ENCODE measurements at places on chromosomes 3 and 15. TPM values are rescaled to one million over a fixed set of nuclear protein-coding genes. Genes with fewer than 3 reads are reported as not detected.

The SEMA6D gene
- total RNA-seq, result 15.8 TPM

- H3K27ac ChIP-seq, result no peak overlapping the region
- peaks cover 20% of the 10 kb centered on the region for H3K36me3 ChIP-seq
- H3K4me3 ChIP-seq, result no peak overlapping the region
These were observed 55.5 kb downstream of the NBEAL2 start for GRCh38 chr3:47034868-47035489.

GRCh38 chr3:177928172-177928873 lies 607.9 kb upstream of the KCNMB2 start:
- no peaks in the 10 kb centered on the region for H3K27me3 ChIP-seq
- no peaks in the 10 kb centered on the region for H3K36me3 ChIP-seq
- DNase-seq, result no peak
- no peaks in the 10 kb centered on the region for H3K4me1 ChIP-seq
- no peak overlapping the region for H3K27ac ChIP-seq

DNA sequence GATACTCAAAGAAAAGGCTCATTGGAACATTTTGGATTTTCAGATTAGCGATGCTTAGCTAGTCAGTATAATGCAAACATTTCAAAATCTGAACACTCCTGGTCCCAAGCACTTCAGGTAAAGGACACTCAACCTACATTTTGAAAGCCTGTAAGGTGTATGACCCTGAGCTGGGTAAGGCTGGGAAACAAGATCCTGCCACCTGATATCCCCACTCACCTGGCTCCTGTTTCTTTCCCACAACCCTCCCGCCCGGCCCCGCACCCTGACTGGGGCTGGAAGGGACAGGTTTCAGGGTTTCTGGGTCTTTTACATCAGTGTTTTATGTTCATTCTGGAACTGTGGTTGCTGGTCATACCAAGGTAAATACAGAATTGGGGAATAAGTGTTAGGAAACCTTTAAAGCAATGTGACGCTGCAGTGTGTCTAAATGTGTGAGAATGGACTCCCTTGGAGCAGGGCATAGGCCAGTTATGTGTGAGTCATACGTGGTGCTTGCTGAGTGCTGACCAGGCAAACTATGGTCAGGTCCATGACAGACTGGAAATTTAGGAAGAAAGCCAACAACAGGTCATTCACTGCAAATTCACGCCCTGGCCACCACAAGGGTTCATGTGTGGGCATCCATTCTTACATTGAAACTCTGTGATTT lies 22.9 kb downstream of the CTXND1 start:
- DNase-seq, result no peak
- H3K27ac ChIP-seq, result no peak overlapping the region
- H3K27me3 ChIP-seq, result no peaks in the 10 kb centered on the region
- H3K4me1 ChIP-seq, result no peaks in the 10 kb centered on the region
- no peak overlapping the region for H3K4me3 ChIP-seq
- no peaks in the 10 kb centered on the region for H3K36me3 ChIP-seq

The LMAN1L gene
- not detected for total RNA-seq

The GRK7 gene
- total RNA-seq, result not detected

DNA sequence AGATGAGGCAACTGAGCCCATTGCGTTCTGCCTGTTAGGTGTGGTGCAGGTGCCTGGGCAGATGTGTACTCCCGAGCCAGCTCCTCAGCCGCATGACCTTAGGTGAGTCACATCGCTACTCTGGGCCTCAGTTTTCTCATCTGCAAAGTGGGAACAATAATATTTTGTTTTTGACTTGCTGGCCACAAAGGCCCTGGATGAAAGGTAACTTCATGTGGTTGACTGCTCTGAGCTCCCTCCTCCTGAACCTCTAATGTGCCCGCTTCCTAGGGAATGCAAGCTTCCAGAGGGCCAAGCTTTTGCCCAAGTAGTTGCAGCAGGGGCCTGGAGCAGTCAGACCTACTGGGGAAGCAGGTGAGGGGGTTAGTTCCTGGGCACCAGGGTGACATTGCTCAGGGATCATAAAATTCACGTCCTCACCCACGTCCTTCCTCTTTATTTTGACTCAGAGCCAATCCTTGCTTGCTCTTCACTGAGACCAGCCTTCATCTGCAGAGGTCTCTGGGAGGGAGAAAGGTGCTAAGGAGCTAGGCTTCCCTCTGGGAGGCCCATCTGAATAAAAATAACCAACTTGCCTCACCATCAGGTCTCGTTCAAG lies 149.0 kb upstream of the TLE3 start:
- no peak for DNase-seq
- H3K27ac ChIP-seq, result no peak overlapping the region
- H3K36me3 ChIP-seq, result no peaks in the 10 kb centered on the region
- H3K4me1 ChIP-seq, result no peaks in the 10 kb centered on the region
- H3K4me3 ChIP-seq, result no peak overlapping the region

DNA sequence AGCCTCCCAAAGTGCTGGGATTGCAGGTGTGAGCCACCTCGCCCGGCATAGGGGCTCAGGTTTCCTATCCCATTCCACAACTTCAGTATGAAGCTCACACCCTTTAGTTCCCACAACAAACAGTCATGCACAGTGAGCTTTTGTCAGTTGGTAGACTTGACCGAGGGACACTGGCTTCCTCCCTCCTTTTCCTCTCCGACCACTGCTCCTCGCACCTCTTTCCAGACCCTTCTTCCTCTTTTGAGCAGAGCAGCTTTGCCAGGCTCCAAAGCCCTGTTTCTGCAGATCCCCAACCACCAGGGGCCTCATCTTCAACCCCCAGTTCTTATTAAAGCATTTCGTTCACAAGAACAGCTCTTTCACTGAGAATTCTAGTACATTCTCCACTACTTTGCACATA lies 12.7 kb upstream of the CILP start:
- no peaks in the 10 kb centered on the region for H3K36me3 ChIP-seq
- no peak for DNase-seq
- H3K27me3 ChIP-seq, result no peaks in the 10 kb centered on the region
- H3K4me1 ChIP-seq, result 0 out of 2 replicates have a peak, but pooled peaks cover 2% of the 10 kb centered on the region
- no peak overlapping the region for H3K27ac ChIP-seq
- no peak overlapping the region for H3K4me3 ChIP-seq

DNA sequence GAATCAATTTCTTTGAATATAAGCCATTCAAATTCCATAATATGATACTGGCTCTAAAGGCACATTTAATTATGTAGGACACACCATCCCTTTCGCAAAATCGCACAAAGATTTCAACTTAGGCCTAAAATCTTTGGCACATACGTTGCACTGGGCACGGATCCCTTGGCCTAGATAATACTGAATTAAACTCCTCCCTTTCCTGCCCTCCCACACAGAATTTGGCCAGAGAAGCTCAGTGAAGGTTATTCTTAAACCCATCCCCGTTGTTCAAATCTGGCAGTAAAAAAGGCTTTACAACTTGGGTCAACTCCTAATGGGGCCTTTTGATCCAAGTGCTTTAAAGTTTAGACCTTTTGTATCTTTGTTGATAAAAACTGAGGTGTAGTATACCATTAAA lies 247.2 kb downstream of the PTPRG start:
- no peak overlapping the region for H3K27ac ChIP-seq
- H3K27me3 ChIP-seq, result no peaks in the 10 kb centered on the region
- H3K4me1 ChIP-seq, result peaks cover 9% of the 10 kb centered on the region
- no peak for DNase-seq

GRCh38 chr3:41489231-41489630 lies 289.9 kb downstream of the CTNNB1 start:
- no peak overlapping the region for H3K4me3 ChIP-seq
- no peaks in the 10 kb centered on the region for H3K36me3 ChIP-seq
- H3K27me3 ChIP-seq, result no peaks in the 10 kb centered on the region

DNA sequence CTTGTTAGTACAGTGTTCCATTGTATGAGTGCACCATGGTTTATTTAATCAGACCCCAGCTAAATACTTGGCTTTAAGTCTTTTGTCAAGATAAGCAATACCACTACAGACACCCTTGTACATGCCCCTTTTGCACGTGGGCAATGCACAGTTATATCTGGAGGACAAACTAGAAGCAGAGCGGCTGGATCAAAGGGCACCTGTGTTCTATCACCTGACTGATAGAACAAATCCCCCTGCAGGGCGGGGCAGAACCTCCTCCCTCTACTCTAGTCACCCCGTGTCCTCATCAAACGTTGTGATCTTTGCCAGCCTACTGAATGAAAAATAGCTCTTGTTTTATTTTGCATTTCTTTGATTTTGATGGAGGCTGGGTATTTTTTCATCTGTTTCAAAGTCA lies 314.9 kb downstream of the TLE3 start:
- no peaks in the 10 kb centered on the region for H3K4me1 ChIP-seq
- no peak for DNase-seq

DNA sequence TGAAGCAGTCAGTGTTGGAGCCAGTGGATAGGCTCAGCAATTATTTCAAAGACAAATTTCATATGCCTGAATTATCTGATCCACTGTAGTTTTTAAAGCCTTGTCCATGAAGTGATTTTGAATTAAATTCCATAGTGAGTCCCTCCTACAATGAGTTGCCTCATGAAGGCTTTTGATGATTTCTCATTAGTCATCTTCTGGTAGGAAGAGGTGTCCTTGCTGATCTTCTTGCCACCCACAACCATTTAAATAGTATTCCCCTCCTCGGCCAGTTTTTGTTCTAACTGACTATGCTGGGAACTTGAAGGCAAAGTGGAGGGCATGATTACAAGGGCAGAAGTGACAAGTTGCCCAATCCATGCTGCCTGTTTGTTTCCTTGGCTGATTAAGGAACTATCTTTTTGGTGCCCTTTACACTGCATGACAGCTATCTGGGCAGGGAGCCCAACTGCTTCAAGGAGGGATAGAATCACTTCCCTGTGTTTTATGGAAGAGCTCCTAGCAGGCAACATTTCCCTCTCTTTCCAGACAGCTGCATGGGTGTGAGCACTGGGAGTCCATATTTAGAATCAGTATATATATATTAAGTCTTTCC lies 617.5 kb downstream of the ZPLD1 start:
- no peak overlapping the region for H3K27ac ChIP-seq
- H3K27me3 ChIP-seq, result no peaks in the 10 kb centered on the region
- no peak for DNase-seq
- no peaks in the 10 kb centered on the region for H3K4me1 ChIP-seq

The MESP2 gene
- total RNA-seq, result not detected

The WDR72 gene
- total RNA-seq, result 2.9 TPM

- H3K27me3 ChIP-seq, result no peaks in the 10 kb centered on the region
- peaks cover 16% of the 10 kb centered on the region for H3K36me3 ChIP-seq
- no peak overlapping the region for H3K27ac ChIP-seq
- H3K4me1 ChIP-seq, result no peaks in the 10 kb centered on the region
These were observed 28.9 kb upstream of the DCBLD2 start for GRCh38 chr3:98930413-98930812.

DNA sequence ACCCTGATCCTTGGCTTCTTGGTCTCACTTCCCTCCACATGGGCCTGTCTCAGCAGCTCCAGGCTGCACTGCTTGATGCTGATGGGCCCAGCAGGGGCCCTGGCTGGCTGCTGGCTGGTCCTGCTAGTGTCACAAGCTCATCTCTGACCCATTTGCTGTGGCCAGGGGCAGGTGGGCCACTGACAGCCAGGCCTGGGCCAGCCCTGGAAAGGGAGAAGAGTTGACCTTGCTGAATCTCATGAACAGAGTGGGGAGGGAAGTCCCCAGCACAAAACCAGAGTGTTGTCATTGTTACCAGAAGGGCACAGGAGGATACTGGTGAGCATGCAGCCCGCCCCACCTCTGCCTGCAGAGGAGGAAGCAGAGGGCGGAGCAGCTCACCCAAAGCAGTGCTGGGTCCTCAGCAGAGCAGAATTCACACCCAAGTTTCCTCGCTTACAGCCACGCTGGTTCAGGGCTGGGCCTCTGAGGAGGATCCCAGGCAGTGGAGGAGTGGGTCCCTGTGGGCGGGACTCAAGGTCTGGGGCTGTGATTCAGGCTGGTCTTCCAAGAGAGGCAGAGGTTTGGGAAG lies 7.6 kb upstream of the KLF15 start:
- no peaks in the 10 kb centered on the region for H3K36me3 ChIP-seq
- H3K4me1 ChIP-seq, result peaks cover 4% of the 10 kb centered on the region
- no peak for DNase-seq
- H3K4me3 ChIP-seq, result no peak overlapping the region

The SPRED1 gene
- 41.0 TPM for total RNA-seq

GRCh38 chr3:51986010-51986947 lies 2.9 kb downstream of the ACY1 start:
- H3K27me3 ChIP-seq, result no peaks in the 10 kb centered on the region
- peaks cover 2% of the 10 kb centered on the region for H3K36me3 ChIP-seq
- H3K27ac ChIP-seq, result no peak overlapping the region
- peaks cover 3% of the 10 kb centered on the region for H3K4me1 ChIP-seq
- DNase-seq, result no peak
- no peak overlapping the region for H3K4me3 ChIP-seq
